ENCODE measurements at places on chromosomes 4 and X.

DNA sequence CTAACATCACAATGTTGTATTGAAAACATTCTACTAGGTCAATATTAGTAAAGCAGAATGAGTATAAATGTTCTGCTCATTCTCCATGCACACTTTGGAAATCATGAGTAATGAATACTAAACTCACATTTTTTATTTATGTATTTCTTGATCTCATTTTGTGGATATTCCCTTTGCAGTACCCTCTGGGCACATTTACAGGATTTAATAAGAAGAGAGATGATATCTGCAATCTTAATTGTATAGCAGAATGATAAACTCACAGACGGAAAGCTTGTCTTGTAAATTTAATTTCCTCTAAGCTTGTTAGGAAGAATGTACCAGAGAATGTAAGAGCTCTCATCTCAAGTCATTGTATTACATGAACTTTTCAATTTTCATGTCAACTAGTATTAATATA lies 1279.7 kb downstream of the PCDH7 start:
- no peak for DNase-seq

GRCh38 chr4:161376275-161376674 lies 787.5 kb downstream of the FSTL5 start:
- DNase-seq = no peak

DNA sequence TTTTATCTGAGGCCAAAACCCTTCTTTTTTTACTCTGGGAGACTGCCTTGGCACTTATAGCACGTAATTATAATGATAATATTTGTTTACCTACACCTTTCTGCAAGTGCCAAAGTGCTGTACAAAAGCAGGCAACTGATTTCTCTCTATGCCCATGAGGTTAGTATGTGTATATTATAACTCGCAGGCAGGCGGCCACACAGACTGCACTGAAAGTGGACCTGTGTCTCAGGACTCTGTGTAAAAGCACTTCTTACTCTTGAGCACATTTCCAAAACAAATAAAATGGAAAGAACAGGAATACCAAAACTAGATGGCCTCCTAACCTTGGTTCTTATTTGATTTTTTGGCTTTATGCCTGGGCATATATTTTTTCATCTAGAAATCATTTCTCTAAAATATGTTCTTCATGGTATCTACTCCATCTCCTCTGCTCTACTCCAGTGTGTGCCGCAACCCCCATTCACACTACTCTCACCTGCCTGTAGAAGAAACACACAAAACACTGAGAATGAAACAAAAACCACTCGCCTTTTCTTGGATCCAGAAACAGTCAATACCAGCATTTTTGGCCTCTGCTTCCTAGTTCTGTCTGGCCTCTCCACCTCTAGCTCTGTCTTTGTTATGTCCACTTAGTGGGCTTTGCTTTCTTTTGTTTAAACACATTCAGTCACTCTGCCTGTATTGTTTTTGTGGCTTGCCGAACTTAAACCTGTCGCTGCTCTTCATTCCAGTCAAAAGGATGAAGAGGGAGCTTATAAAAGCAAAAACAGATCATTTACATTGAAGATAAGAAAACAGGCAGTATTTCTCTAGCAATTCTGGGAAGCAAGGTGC lies 934.5 kb upstream of the TENM3 start:
- no peak for DNase-seq

- DNase-seq = no peak
These were observed 1131.6 kb upstream of the PCDH7 start for GRCh38 chr4:29588617-29589016.

DNA sequence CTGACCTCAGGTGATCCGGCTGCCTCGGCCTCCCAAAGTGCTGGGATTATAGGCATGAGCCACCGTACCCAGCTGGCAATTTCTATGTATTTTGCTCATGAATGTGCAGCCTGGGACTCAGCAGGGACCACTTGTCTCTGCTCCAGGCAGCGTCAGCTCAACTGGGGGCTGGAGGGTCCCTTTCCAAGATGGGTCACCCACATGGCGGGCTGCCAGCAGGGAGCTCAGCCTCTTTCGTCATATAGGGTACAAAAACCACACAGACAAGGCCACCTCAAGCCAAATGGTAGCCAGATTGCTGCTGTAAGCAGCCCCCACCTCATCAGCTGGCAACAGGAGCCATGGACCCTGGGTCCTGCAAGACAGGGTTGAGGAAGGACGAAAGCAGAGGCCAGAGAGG lies 2.4 kb upstream of the CLDN24 start:
- DNase-seq = no peak

- DNase-seq = no peak
These were observed 131.1 kb downstream of the KLHL8 start for GRCh38 chr4:87089368-87089767.

DNA sequence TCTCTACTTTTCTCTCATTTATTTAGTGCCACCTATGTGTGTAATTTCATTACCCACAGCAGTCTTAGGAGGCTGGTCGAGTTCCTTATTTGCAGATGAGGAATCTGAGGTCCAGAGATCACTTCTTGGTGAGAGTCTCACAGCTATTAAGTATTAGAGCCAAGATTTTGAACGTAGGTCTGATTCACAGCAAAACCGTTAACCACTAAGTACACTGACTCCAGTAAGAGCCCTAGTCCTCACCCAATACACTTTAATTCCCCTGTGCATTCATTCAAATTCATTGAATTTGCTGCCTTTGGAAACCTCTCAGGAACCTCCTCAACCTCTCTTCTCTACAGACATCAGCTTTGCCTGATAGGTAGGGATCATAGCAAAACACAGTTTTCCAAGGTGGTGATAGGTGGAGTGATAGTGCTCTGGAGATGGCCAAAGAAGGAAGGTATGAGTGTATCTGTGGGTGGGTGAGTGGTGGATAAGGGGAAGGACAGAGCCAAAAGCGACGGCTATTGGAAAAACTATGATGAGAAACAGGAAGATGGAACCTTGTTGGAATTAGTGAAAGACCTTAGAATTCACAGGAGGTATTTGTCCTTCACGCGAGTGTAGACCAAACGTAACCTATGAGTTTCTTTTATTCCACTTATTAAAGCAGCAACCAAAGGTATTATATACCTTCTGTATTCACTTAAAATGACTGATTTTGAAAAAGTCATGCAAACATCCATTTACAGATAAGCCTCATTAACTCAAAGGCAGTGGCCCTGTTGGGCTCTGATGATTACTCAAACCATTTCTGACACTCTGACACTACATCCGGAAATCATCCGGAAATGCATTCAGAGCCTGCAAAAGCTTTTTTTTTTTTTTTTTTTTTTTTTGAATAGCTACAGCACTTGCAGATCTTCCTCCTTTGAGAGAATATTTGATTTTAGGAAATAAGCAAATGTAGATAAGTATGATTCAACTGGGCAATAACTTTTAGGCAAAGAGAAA lies 6.3 kb downstream of the FMR1 start:
- DNase-seq = no peak

DNA sequence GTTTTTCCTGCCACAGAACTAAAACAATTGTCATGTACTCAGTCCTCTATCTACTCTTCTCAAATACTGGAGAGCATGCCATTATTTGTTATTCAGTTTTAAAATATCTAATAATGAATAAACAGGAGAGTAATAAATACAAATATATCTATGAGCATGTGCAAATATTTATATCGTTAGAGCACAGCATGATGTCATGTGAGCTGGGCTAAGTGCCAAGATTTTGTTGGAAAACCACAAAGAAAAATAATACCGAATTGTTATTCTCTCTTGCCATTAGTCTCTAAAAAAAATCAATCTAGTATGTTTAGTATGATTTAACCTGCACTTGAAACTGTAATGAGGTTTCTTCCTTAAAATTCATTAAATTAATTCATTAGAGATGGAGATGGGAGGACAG lies 97.3 kb downstream of the DDX60 start:
- no peak for DNase-seq

GRCh38 chr4:180164799-180165198 lies 2078.4 kb upstream of the TENM3 start:
- DNase-seq = no peak

DNA sequence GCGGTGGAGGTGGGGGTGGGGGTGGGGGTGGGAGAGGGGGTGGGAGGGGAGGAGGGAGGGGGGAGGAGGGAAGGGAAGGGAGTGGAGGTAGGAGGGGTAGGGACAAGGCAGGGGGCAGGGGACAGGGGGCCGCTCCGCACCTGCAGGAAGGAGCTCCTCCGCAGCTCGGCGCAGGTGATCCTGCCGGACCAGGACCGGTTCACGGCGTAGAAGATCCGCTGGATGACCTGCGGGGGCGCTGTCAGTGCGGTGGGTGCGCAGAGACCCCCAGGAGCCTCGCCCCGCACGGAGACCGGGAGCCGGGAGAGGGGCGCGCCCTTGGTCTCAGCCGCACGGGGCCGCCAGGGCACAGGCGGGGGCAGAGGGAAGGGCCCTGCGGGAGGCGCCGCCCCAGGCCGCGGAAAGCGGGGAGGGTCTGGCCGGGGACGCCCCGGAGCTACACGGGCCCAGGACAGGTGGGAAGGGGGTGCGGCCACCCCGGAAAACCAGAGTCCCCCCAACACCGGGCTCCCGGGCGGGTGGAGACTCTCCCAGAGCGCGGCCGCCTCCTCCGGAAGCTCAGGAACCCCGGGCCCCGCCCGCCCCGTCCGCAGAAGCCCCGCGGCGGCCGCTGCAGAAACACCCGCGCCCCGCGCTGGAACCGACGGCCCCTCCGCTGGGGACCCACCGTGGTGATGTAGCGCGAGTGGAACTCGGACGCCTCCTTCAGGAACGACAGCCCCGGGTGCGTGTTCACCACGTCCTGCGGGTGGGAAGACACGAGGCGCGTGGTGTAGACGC lies 27.6 kb upstream of the GTPBP6 start:
- peak; percentile 38 for DNase-seq

- DNase-seq = no peak
These were observed 1353.4 kb downstream of the PCDH7 start for GRCh38 chr4:32073542-32073941.

DNA sequence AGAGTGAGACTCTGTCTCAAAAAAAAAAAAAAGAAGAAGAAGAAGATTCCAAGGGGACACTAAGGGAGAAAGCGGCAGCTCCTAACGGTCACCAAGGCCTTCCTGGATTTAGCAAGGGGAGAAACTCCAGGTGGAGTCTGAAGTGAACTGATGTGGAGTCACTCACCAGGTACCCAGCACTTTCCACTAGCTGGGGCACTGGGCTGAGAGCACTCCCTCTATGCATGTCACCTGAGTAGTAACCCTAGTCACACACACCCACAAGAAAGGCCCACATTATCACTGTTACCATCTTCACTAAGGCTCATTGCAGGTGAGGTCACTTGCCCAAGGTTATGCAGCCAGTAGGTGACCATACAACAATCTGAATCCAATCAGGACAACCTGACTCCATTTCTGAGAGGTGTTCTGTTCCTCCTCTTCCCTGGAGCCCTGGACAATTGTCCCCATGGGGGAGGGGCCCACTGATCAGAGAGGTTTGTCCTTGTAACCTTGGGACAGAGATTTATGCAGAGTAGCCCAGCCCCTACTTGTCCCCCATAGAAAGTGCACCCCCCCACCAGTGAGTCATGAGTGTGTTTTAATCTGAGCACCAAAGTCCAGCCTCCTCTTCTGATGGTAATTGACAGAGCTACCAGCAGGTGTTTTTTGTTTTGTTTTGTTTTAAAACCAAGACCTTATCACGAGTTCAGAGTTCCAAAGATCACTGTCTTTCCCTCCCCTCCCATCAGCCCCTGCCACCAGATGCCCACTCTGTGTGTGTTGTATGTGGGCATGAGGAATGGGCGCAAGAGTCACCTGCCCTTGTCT lies 5.9 kb upstream of the SASH3 start:
- no peak for DNase-seq

GRCh38 chr4:134885436-134885835 lies 683.8 kb upstream of the PABPC4L start:
- no peak for DNase-seq

GRCh38 chr4:78056265-78057129 lies 626 bp upstream of the FRAS1 start:
- peak; percentile 80 for DNase-seq

GRCh38 chr4:174873931-174874330 lies 44.2 kb upstream of the ADAM29 start:
- DNase-seq = no peak

GRCh38 chr4:20386906-20387305 lies 135.2 kb downstream of the SLIT2 start:
- no peak for DNase-seq

DNA sequence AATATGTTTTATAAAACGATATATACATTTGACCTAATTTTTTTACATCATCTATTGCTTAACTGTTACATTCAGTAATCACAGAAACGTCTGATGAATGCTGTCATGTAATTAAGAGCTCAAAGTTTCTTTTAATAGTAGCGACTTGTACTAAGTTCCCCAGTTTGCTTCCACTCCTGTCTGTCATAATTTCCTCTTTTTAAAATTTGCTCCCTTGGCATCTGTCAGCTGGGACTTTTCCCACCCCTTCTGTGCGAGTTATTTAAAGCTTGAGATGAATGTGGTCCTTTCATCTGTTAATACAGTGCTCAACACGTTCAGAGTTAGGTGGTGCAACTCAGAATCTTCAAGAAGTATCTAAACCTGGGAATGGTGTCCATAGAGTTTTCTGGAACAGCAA lies 1.2 kb downstream of the RAP1GDS1 start:
- no peak for DNase-seq

DNA sequence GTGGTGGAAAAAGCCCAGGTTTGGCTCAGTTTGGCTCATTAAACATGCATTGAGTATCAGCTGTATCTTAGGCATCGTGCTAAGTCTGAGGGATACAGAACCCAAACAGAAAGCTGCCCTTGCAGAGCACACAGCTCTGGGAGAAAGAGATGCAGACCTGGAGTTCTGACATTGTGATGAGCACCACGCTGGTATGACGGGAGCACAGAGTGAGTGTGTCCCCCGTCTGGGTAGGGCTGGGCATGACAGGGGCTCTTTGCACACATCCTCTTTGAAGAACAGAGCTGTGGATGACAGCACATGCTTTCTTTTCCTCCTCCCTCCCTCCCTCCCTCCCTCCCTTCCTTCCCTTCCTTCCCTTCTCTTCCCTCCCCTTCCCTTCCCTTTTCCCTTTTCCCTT lies 52.2 kb downstream of the CLCN4 start:
- DNase-seq = no peak

DNA sequence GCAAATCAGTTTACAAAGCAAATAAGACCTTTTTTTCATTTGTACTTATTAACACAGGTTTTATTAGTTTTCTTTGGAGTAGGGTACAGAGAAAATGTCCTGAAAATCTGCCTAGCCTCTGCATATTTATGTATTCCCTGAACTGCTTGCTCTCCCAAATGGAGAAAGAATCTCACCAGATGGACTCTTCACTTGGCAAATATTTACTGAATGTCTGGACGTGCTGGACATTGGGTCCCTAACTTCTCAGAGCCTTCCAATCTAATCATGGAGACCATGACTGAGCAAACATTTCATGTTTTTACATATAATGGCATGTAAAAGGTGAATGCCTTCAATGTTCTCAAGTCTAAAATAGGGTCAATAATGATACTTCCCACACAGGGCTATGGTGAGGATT lies 126.0 kb downstream of the CHRDL1 start:
- no peak for DNase-seq

GRCh38 chrX:5683996-5684395 lies 544.7 kb downstream of the NLGN4X start:
- no peak for DNase-seq

DNA sequence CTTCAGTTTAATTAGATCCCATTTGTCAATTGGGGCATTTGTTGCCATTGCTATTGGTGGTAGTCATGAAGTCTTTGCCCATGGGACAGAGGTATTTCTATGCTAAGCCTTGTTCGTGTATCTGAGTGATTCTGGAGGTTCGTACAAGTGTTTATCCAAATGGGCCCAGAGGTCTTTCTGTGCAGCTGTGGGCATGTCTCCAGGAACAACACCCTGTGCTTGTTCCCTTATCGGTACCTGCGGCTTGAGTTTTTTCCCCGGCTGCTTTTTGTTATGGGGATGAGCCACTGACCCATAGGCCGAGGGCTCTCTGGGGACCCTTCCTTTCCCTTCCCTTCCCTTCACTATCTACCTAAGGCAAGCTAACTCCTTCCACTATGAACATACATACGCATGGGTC lies 81.4 kb upstream of the WDR1 start:
- no peak for DNase-seq

Measured in WTC11 (cell line).